GM03348 (cell line): ENCODE measurements at places on chromosomes 6 and 20.
A peak's percentile ranks its signal among the peaks of the same experiment; 100 is the strongest.

GRCh38 chr6:46129291-46129628 is 529 bp upstream of the ENPP4 start:
- DNase-seq = no peak

DNA sequence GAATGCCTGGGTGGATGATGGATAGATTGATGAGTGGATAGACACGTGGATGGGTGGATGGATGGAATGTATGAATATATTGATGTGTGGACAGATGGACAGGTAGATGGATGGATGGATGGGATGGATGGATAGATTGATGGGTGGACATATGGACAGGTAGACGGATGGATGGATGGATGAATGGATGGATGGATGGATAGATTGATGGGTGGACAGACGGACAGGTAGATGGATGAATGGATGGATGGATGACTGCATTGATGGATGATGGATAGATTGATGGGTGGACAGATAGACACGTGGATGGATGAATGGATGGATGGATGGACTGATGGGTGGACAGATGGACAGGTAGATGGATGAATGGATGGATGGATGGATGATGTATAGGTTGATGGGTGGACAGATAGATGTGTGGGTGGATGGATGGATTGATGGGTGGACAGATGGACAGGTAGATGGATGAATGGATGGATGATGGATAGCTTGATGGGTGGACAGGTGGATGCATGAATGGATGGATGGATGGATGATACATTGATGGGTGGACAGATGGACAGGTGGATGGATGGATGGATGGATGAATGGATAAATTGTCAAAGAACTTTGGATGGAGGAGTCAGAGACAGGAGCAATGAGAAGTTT is 171.4 kb upstream of the AFDN start:
- no peak for DNase-seq

DNA sequence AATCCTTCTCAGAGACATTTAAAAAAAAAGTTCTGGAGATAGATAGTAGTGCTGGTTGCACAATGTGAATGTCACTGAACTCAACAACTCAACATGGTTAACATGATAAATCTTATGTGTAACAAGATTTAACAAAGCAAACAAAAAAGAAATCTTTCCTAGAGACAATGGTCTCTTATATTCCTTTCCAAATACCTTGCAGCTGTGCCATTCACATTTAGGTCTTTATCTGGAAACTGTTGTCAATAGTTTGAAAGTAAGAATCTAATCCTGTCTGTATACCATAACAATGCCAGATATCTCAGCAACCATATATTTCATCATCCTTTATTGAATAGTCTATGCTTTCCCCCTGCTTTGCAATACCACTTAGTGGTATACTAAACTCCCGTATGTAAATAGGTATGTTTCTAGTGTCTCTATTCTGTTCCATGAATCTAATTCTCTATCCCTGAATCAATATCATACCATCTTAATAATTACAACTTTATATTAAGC is 2.1 kb downstream of the SERAC1 start:
- DNase-seq = no peak

- no peak for DNase-seq
Observed at GRCh38 chr6:10518557-10519407, 2.4 kb upstream of the GCNT2 start.

DNA sequence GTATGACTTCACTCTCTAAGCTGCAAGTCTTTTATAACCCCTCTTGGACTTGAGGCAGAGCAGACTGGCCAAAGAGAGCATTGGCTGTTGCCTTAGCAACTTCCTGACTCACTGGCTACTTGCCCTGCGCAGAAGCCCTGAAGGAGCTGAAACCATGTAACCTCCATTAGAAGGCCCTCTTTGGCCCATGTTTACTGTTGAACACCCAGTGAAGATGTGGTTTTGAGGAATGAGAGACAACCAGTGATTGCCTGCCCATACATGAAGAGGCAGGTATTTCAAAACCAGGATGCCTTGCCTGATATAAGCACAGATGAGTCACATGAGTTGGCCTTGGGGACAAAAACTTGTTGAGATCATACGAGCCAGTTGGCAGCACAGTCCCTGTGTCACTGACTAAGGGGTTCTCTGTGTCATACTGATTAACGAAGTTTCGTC is 182.5 kb downstream of the EDN1 start:
- DNase-seq = peak; percentile 51

- DNase-seq = no peak
Observed at GRCh38 chr6:167581637-167582036, 245.1 kb upstream of the AFDN start.

DNA sequence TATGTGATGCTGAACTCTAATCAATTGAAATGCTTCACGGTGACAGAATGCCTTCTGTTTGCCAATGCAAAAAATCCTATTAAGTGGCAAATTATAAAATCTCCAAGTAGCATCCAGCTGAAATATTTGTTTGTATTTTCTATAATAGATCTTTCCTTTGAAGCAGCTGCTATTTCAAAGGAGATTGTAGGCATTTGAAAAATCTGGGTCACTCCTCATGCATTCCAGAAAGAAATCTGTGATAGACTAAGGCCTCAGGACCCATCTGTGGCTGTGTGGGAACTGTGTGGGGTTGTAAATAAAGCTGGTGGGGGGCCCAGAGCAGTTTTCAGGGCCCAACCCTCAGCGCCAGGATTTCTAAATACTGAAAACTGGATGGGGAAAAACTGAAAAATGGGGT is 216.9 kb upstream of the ARG1 start:
- DNase-seq = no peak

GRCh38 chr6:165717732-165718465 is 54.9 kb upstream of the PDE10A start:
- DNase-seq = no peak

GRCh38 chr6:50087231-50087954 is 37.7 kb upstream of the DEFB112 start:
- DNase-seq = peak; percentile 48

- no peak for DNase-seq
Observed at GRCh38 chr6:9408402-9409117, 973.2 kb upstream of the SLC35B3 start.

- peak; percentile 92 for DNase-seq
Observed at GRCh38 chr20:17568972-17569521, 828 bp upstream of the DSTN start.

- no peak for DNase-seq
Observed at GRCh38 chr6:78302411-78302810, 564.9 kb upstream of the IRAK1BP1 start.

DNA sequence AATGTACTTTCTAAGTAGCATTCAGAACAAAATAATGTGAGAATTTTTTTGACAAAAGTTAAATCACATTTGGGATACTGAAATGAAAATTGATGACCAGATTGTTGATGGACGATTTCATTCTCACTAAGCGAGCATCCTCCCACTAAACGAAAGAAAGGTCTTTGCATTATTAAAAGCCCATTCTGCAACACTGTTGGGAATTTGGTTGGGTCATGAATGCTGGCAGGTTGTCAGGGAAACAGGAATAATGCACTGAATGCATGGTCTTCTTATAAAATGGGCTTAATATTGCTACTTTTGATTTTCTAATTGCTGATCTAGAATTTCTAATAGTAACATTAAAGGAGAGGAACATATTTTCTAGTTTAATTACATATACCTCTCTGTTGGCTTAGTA is 229.8 kb downstream of the NKAIN2 start:
- DNase-seq = no peak

GRCh38 chr20:4160761-4161305 is 145.5 kb upstream of the RNF24 start:
- no peak for DNase-seq

GRCh38 chr6:109769213-109769612 is 78.1 kb downstream of the FIG4 start:
- no peak for DNase-seq

DNA sequence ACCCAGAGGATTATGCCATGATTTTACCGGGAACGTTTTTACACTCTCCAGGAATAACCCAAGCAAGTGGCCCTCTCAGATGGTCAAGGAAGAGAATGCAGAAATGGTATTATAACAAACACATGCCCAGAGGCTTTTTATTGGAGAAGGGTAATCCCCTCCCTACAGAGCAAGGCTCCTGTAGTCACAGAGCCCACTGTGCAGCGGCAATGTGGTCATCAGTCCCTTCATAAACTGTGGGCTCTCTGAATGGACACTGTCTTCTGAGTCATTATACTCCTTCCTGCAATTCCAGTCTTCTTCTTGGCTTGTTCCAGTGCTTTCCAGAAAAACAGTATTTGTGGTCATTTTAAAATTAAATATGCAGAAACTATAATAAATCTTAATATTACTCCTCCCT is 74.7 kb downstream of the LAMA4 start:
- DNase-seq = no peak

DNA sequence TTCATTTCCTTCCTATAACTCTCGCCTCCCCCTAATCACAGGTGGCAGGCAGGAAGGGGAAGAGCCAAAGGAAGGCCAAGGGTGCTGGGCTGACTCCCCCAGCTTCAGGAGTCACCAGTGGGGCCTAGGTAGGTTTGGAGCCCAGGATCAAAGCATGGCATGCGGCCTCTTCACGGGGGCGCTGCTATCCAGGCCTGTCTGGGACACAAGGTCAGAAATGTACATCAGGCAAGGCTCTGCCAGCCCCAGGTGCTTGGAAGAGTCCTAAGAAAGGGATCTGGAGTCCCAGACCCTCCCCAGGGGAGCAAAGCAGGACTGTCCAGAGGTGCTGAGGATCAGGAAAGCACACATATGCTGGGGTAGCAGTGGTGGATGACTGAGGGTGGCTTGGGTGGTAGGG is 10.4 kb downstream of the PI16 start:
- DNase-seq = no peak

- no peak for DNase-seq
Observed at GRCh38 chr6:122495612-122496011, 24.0 kb upstream of the SERINC1 start.

DNA sequence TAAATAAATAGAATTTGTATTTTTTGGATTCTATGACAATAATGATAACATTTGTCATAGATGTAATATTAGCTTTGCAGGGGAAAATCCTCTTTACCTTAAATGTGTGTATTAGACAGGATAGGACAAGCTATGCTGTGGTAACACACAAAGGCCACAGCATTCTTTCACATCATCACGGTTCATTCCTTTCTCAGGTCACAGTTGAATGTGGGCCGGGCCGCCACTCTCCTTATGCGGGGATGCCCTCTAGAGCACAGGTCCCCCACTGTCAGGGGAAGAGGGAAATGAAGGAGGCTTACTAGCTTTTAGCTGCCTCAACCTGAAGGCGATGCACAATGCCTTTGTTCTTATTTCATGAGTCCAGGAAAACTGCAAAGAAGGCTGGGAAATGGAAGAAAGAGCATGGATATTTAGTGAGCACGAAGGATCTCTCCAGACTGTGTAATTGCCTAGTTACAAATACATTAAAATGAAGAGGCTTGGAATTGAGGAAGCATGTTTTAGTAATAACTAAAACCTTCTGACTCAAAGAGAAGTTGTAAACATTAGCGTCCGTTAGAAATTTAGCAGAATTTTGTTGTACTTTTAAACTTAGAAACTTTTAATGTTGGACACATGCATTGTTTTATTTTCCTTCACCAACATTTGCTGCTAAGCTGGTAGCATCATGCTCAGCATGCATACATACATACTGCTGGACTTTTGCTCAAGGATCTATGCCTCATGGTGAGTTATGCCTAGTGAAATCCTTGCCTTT is 248.9 kb upstream of the FOXQ1 start:
- DNase-seq = no peak

- DNase-seq = no peak
Observed at GRCh38 chr6:6842291-6842690, 253.8 kb downstream of the LY86 start.

DNA sequence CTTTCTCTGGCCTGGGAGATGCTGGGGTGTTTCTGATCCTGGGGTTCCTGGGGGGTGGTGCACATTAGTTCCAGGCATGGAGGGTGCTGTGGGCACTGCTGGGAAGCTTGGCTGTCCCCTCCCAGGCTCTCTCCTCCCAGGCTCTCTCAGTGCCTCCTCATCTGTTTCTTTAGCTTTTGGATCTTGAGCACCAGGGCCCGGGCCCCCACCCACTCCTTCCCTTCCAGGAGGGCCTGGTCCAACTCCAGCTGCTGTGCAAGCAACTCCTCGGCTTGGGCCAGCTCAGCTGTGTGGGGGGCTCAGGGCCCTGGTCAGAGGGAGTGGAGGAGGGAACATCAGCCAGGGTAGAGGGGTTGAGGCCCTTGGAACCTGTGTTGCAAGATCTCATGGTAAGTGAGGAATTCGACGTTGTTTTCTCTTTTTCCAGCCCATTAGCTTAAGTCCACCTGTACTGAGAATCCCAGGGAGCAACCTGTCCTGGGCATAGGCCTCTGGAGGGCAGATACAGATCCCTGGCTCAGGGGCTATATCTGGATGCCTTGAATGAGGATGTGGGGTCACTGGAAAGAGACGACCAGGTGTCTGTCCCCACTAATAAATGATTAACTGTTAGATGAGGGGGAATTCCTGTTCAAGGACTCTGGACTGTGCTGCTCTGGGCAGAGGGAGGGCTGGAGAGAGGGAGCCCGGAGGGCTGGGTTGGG is 34.5 kb upstream of the HLA-A start:
- no peak for DNase-seq

DNA sequence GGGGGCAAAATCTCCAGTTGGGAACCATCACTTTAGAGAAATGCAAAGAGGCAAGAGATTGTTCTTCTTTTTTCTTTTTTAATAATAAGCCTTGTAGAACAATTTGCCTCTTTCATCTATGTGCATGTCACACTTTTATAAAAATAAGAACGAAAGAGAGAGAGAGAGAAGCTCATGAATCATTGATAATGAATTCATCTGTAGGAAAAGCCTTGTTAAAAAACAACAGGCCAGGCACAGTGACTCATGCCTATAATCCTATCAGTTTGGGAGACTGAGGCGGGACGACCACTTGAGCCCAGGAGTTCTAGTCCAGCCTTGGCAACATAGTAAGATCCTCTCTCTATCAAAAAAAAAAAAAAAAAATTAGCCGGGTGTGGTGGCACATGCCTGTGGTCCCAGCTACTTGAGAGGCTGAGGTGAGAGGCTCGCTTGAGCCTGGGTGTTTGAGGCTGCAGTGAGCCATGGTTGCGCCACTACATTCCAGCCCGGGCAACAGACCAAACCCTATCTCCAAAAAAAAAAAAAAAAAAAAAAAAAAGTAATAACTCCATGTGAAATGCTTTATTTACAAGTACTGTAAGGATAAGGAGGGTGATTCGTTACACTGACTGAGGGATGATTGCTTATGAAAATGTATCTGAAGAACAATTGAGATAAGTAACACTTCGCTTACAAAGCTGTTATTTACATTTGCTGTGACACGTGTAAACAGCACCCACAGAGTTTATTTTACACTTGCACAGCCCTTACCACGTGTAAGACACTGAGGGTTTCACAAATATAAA is 6.0 kb downstream of the CCN5 start:
- DNase-seq = peak; percentile 69

- peak; percentile 54 for DNase-seq
Observed at GRCh38 chr6:107491138-107491609, 1.3 kb downstream of the SOBP start.

GRCh38 chr20:31849306-31849930 is 4.0 kb upstream of the FOXS1 start:
- DNase-seq = no peak
